Activated CD4-positive, alpha-beta memory T cell treated with anti-CD3 and anti-CD28 coated beads, Interleukin-2, amount 10 ng/mL, durations not matched to agents 7 days and 5 days (primary cell): ENCODE measurements at places on chromosomes 16 and 17.

- no peak for DNase-seq
Measured at GRCh38 chr17:11340803-11341202, 99.8 kb downstream of the SHISA6 start.

- DNase-seq, result no peak
Measured at GRCh38 chr17:45234641-45235415, 13.1 kb downstream of the FMNL1 start.

GRCh38 chr17:7887482-7888183, 956 bp upstream of the CHD3 start:
- DNase-seq, result peak; percentile 91

GRCh38 chr17:11372692-11373091, 131.7 kb downstream of the SHISA6 start:
- no peak for DNase-seq

DNA sequence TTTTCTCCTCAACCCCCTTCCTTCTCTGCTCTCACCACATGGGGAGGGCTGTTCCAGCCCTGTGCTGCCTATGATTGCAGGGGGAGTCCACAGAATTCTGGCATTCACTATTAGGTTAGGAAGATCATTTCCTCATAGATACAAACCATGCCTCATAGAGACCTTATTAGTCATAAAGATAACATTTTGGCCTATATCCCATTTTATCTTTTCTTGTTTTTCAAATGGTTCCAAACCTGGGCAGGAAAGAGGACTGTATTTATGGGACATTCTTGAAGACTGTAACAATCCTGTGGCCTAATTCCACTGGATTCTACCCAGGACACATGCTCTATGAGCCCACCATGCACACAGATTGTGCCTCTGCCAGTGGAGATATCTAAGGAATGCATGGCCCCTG, 51.7 kb downstream of the ASIC2 start:
- DNase-seq, result no peak
